ACHN (cell line): ENCODE measurements at places on chromosomes 6 and 20.
A peak's percentile ranks its signal among the peaks of the same experiment; 100 is the strongest.

- DNase-seq, result no peak
Measured at GRCh38 chr6:15355683-15356099, 109.8 kb downstream of the JARID2 start.

GRCh38 chr6:168244961-168245551 is 74.5 kb downstream of the DACT2 start:
- no peak for DNase-seq

DNA sequence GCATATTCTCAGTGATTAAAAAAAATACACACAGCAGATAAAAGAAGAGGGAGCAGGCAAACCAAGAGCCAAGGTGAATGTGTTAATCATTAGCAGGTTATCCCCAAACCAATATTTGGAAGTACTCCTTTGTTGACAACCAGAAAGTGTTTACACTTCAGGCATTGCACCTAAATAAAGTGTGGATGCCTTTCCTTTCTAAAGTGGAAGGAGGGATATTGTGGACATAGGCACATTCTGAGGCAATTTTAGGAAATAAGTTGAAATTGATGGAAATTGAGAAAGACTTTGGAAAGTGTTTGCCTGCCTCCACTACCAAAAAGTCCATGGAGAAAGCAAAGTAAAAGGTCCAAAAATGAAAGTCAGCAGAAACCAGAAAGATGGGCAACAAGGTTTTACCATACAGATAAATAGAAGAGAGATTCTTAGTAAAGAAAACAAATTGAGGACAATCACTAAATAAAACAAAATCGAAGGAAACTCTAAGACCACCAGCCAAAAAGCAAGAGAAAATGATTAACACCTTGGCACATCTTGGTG is 22.9 kb downstream of the SLC17A2 start:
- DNase-seq, result no peak

DNA sequence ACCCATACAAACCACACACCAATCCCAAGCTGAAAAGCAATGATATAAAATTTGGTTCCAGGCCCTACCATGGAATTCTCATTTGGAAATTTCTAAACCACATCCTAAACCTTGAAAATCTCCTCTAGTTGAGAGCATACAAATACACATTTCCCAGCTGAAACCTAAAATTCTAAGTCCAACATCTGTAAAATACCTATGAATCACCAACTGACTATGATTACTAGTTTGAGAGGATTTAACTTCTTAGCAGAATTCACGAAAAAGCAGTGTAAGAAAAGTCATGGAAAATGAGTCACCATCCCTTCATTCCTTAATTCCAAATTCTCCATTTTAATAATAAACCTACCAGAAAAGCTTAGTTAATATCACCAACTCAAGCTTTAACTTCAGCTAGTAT is 15.4 kb downstream of the RANBP9 start:
- no peak for DNase-seq

DNA sequence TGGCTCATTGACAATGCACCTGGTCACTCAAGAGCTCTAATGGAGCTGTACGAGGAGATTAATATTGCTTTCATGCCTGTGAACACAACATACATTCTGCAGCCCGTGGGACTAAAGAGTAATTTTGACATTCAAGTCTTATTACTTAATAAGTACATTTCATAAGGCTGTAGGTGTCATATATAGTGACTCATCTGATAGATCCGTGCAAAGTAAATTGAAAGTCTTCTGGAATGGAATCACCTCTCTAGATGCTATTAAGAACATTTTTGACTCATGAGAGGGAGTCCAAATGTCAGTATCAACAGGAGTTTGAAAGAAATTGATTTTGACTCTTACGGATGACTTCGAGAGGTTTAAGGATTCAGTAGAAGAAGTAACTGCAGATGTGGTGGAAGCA is 267.9 kb downstream of the CLVS2 start:
- no peak for DNase-seq

GRCh38 chr20:46741924-46742668 is 32.6 kb downstream of the SLC2A10 start:
- no peak for DNase-seq

- DNase-seq, result no peak
Measured at GRCh38 chr6:29926413-29927274, 15.7 kb upstream of the HLA-A start.

DNA sequence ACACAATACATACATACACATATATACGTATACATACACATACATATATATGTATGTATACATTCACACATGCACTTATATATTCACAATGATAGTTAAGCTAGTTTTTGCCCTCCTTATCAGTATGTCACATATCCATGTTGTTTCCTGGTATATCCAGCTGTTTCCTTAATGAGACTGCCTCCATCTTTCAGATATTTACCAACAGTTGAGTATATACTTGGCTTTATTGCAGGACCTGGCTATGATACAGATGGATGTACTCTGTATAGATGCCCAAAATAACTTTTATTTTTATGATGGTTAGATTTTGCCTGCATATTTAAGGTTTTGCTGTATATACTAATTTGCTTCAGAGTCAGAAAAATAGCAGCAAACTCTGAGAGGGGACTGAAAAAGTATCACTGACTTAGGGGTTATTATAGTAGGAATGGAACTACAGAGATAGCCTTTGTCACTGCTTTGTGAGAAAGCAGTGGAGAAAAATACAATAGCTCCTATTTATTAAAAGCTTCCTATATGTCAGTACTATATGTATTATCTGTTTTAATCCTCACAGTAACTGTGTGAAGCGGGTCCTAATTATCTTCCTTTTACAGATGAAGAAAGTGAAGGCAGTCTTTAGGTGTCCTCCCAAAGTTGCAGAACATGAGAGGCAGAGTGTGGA is 35.5 kb downstream of the CARMIL1 start:
- DNase-seq, result no peak

- DNase-seq, result no peak
Measured at GRCh38 chr6:2173203-2173961, 72.0 kb downstream of the GMDS start.

- DNase-seq, result no peak
Measured at GRCh38 chr6:42571611-42572342, 7.9 kb downstream of the UBR2 start.

- no peak for DNase-seq
Measured at GRCh38 chr20:51306081-51306480, 236.4 kb downstream of the NFATC2 start.

DNA sequence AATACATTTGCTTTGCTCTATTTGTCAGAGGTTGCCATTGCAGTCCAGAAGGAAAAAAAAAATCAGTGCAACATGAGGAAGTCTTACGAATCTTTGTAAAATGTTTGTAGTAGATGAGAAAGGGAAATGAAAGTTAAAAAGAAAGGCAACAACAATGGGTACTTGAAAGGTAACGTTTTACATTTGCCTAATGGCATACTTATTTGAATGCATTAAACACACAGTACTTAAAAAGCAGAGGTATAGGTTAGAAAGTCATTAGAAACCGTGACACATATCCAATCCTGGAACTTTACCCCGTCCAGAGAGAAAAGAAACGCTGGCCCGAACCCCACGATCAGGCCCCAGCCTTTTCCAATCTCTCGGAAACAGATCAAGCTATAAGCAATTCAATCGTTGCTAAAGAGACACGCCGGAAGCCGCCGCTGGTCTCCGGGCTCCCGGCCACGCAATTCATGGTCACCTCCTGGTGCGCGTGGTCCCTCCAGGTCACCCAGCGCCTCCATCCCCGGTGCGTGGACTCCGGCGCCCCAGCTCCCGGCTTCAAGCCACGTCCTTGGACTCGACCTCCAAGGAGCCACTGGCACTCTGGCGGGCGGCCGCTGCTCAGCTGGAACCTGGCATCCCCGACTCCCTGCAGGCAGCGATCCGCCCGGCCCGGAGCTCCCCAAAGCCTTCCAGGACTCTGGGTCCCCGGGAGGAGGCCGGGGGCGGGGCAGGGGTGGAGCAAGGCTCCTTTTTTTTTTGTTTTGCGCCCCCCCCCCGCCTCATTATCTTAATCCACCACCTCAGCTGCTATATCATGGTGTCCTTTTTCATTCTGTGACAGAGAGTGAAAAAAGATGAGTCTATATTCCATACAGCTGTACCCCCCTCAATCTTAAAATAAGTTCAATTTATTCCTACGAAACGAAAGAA is at the start of gene SLC18B1:
TSS of gene SLC18B1 (minus strand) at position 687 of the 918 bp plus-strand sequence. CDS start at position 506, 181 bp downstream.
- DNase-seq, result peak; percentile 48

DNA sequence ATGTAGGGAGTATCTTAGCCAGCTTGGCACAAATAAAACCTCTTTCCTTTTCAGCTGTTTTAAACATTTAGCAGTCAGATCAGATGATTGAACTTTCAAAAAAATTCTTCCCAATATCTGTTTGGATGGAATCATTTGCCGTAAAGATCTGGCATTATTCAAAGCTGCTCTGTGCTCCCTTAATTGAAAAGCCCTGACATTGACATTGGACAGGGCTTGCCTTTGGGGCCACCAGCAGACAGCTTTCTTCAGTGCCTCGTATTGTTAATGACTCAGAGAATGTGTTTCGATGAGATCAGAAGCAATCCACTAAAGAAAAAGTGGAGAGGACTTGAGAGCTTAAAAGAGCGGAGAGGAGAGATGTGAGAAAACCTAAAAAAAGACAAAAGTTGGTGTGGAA is 343.5 kb downstream of the NRN1 start:
- no peak for DNase-seq

- DNase-seq, result no peak
Measured at GRCh38 chr20:2709205-2709981, 16.8 kb downstream of the EBF4 start.

DNA sequence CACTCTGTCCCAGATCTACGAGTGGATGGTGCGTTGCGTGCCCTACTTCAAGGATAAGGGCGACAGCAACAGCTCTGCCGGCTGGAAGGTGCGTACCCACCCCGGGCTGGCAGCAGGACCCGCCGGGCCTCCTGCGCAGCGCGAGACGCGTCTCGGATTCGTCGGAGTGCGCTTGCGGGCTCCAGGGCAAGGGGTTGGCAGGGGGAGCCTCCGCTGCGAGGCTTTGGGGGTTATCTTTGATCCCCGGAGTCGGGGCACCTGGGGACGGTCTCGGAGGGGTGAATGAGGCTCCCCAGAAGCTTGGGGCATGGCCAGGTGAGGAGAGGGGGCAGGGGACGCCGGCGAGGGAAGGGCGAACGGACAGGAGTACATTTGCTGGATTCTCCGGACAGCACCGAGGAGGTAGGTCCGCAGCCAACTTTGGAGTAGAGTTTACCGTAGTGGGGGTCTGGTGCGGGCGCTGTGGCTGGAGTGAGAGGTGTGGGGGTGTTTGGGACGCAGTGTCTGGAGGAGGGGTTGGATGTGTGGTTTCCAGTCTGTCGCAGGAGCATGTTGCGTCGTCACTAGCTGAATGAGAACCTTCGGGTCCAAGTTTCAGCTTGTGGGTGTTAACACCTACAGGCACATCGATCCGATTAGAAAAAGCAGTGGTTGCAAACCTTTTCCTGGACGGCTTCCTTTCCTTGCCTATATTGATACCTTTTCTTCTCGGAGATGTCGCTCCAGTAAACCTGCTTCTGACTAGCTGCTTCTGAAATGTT is 1.2 kb downstream of the FOXO3 start:
- no peak for DNase-seq

- DNase-seq, result no peak
Measured at GRCh38 chr6:108437821-108438220, 122.9 kb upstream of the FOXO3 start.

DNA sequence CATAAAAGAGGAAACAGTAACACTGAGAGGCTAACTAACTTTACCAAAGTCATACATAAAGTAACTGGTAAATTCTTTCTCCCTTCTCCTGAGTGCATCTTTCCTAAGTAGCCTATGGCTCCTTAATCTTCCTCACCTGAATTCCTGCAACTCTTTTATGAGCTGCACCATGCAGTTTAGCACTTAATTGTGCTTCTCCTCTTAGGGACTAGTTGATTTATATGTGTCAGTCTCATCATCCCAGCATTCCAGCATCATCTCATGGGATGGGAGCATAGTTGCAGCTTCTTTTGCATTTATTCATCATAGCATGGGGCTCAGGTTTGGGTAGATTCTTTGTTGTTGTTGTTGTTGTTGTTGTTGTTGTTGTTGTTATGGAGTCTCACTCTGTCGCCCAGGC is 3.5 kb upstream of the TSPYL1 start:
- no peak for DNase-seq

GRCh38 chr6:36130667-36131510 is 576 bp downstream of the MAPK13 start:
- DNase-seq, result peak; percentile 27

DNA sequence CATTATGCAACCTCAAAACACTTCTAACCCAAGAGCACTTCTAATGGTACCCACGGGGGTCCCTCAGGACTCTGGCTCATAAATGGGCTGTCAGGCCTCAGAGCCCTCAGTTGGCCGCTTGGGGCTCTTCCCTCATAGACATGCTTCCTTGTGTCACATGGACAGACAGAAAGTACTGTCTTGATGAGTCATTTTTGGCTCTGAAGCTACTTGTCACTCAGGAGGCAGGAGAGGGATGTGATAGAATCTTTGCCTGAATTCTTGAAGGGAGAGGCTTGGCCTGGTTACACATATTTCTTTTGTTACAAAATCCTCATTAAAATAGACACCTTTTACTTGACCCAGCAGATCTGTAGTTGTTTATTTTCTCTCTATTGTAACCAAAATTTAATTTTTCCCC is 15.1 kb upstream of the EDN1 start:
- no peak for DNase-seq

DNA sequence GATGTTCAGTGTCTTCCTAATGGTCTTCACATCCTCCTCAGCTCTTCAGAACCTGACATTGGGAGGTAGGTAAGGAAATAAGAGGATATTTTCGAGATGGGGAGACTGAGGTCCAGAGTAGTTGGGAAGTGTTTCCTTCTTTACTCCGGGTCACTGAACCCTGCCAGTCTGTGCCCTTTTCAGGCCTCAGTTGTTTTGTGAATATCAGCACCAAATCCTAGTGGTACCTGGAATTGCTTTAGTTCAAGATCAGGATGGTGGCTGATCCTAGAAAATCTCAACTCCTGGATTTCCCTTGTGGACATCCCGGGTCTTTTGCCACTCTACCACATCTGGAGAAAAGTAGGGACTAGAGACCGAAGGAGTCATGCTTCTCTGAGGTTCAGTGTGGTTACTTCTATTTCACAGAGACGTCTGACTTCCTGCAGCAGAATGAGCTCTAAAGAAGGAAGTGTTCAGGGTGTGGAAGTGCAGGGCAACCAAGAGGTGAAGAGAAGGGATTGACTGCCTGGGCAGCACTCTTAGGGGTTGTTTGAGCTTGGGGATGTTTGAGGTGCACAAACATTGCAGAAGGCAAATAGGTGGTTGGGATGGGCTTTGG is 995 bp downstream of the STK4 start:
- DNase-seq, result no peak

GRCh38 chr6:3175715-3176402 is 18.5 kb upstream of the TUBB2A start:
- DNase-seq, result no peak

GRCh38 chr6:16128759-16129622 is at the start of gene MYLIP:
Gene MYLIP, plus strand, starts transcription at chr6:16129086. Its CDS starts 237 bp downstream, at chr6:16129323.
- DNase-seq, result peak; percentile 89

DNA sequence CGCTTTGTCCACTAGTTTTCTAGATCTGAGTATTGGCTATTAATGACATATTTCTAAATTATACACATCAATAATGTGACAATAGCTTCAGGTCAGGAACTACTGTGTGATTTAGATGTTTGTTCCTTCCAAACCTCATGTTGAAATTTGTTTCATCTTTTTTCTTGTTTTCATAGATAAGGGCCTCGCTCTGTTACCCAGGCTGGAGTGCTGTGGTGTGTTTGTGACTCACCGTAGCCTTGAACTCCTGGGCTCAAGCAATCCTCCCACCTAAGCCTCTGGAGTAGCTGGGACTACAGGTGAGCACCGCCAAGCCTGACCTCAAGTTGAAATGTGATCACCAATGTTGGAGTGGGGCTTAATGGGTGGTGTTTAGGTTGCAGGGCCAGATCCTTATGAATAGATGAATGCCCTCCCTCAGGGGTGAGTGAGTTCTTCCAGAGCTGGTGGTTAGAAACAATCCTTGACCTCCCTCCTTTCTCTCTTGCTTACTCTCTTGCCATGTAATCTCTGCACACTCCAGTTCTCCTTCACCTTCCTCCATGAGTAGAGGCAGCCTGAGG is 5.9 kb upstream of the NQO2 start:
- no peak for DNase-seq
